ENCODE measurements at places on chromosomes 5 and 9.

DNA sequence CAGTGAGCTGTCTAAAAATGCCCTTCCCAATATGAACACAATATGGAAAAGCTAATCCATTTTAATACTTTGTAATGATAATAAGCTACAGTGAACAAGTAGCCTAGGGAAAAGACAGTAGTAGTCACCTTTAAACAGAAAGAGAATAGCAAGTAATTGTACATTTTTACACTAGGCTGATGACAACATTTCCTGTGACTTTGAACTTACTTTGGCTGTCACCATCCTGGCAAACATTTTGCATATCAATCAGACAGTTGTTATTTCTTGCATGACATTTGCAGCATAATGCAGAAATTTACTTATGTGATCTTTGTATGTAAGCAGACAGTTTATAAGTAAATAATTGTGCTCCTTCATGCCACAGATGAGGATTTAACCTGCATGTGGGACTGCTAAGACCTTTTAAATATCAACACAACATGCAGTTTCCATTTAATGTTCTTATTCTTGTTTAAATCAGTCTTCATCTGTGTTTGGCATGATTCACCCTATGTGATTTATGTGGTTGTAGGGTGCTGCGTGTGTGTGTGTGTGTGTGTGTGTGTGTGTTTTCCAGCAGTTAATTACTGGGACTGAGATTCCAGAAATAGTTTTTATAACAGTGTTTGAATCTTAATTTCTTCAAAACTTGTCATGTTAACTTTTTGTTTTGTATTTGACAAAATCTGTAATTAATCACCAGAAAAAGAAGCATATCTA, 997.1 kb upstream of the ARRDC3 start:
- DNase-seq: no peak

GRCh38 chr5:75364571-75365280, 27.7 kb downstream of the HMGCR start:
- no peak for DNase-seq

GRCh38 chr9:102778746-102779145, 216.4 kb upstream of the CYLC2 start:
- no peak for DNase-seq

DNA sequence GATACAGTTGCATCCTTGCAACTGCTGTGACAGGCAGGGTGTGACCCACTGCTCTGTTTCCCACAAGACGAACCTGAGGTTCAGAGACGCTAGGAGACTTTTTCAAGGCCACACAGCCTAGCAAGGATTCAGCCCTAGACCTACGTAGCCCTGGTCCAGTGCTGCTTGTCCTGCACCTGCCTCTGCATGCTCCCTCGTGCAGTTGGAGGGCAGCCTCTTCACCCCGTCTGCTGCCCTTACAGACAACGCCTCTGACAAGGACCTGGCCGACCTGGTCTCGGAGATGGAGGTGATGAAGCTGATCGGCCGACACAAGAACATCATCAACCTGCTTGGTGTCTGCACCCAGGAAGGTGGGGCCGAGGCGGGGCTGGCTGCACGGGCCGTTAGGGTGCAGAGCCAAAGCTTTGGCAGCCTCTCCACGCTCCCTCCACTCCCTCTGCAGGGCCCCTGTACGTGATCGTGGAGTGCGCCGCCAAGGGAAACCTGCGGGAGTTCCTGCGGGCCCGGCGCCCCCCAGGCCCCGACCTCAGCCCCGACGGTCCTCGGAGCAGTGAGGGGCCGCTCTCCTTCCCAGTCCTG, 8.5 kb downstream of the FGFR4 start:
- no peak for DNase-seq

DNA sequence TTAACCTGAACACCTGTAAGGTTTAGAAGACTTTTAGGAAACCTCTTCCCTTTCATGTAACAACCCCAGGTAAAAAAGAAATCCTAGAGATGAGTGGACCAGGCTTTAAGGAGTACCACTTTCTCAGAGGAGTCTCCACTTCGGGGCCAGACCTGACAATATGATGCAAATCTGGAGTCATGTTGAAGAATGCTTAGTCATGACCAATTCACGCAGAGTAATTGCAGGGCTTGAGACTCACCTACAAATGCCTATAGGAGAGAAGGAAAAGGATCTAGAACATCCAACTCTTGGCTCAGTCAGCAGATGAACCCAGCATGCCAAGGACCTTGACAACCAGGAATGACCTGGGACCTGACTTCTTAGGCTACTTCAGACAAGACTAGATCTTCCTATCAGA, 235.4 kb downstream of the DOCK8 start:
- no peak for DNase-seq

DNA sequence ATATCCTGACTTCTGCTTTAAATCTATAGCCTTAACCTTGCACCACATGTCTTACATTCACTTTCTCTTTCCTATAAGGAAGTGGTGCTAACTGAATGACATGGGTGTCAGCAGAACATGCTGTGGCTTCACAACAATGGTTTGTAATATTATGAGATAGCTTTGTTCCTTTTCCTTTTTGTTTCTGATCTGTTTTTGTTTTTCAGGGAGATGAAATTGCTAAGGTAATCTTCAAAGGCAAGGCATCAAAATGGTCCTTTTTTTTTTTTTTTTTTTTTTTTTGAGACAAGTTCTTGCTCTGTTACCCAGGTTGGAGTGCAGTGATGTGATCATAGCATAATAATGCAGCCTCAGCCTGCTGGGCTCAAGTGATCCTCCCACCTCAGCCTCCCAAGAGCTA, 53.6 kb upstream of the RANBP6 start:
- no peak for DNase-seq

- no peak for DNase-seq
Observed at GRCh38 chr9:78144008-78144381, 91.9 kb upstream of the CEP78 start.

DNA sequence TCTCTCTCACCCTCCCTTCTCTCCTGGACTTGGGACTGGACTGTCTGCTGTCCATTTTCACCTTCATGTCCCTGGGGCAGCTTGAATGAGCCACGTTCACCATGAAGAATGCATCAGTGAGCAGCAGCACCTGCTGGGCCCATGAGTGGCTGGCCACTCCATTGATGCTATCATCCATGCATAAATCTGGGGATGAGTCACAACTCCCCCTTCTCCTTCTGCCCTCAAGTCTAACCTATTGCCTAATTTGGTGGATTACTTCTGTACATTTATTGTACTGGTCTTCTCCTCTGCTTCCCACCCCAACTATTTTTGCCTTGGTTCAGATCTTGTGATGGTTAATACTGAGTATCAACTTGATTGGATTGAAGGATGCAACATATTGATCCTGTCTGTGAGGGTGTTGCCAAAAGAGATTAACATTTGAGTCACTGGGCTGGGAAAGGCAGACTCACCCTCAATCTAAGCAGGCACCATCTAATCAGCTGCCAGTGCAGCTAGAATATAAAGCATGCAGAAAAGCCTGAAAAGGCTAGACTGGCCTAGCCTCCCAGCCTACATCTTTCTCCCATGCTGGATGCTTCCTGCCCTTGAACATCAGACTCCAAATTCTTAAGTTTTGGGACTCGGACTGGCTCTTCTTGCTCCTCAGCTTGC, 46.7 kb downstream of the GDNF start:
- DNase-seq: no peak

- no peak for DNase-seq
Observed at GRCh38 chr9:98573749-98574278, 134.9 kb downstream of the GABBR2 start.

GRCh38 chr9:134239939-134240338, 75.6 kb upstream of the RNU6ATAC start:
- DNase-seq: no peak

- DNase-seq: no peak
Observed at GRCh38 chr9:93126151-93126781, 7.8 kb downstream of the NINJ1 start.

- DNase-seq: no peak
Observed at GRCh38 chr5:107808671-107809137, 138.0 kb upstream of the EFNA5 start.

DNA sequence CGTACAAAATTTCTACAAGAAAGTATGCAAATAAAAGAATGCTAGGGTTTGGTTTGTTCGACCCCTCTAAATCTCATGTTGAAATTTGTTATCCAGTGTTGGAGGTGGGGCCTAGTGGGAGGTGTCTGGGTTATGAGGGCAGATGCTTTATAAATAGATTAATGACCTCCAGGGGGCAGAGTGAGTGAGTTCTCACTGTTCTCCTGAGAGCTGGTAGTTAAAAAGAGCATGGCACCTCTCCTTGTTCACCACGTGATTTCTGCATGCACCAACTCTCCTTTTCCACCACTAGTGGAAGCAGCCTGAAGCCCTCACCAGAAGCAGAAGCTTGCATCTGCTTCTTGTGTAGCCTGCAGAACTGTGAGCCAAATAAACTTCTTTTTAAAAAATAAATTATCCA, 50.4 kb upstream of the FAM170A start:
- no peak for DNase-seq

Data from stimulated activated CD4-positive, alpha-beta T cell treated with anti-CD3 and anti-CD28 coated beads, Interleukin-12 subunit alpha, Interleukin-12 subunit beta, amount 100 ng/mL, for 24 hours (primary cell).